ENCODE measurements at places on chromosomes 2 and 18.
A peak's percentile ranks its signal among the peaks of the same experiment; 100 is the strongest.

- DNase-seq: no peak
Observed at GRCh38 chr2:46350029-46350689, 53.0 kb downstream of the EPAS1 start.

GRCh38 chr18:10405014-10405493, 49.4 kb upstream of the APCDD1 start:
- no peak for DNase-seq

DNA sequence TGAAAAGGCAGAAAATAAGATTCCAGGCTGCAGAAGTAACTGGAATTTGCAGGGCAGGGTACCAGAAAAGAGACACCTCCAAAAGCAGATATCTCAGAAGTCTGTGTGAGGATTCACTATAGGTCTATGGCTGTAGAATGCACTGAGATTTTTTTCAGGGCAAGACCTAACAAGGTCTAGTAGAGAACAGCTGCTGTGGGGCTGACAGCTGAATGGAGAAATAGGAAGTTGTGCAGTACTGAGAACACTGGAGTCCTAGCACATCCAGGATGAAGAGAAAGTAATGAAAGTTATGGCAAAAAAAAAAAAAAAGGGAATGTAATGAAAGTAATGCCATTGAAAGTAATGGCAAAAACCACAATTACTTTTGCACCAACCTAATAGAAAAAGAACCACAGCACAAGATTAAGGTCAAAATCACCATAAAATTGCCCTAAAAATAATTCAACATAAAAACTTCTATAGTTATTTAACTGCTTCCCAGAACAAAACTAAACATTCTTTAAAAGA, 57.3 kb downstream of the CPO start:
- no peak for DNase-seq

DNA sequence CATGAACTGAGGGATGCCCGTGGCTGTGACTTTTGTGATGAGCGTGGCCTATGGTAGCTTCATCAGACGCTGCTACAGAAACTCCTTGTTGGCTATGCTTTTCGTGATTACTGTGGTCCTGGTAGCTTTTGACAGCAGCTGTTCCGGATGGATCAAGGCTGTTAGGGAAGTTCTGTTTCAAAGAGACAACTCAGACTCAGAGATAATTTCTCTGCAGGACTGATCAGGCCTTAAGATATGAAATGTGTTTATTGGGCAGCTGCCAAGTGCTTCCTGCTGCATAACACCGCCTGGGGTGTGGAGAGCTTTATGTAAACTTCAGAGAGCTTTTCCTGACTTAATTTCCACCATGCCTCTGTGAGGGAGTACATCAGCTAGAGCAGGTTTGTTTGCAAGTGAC, 243.8 kb downstream of the TSN start:
- DNase-seq: no peak

GRCh38 chr2:202681688-202682205, 47.0 kb downstream of the FAM117B start:
- no peak for DNase-seq

DNA sequence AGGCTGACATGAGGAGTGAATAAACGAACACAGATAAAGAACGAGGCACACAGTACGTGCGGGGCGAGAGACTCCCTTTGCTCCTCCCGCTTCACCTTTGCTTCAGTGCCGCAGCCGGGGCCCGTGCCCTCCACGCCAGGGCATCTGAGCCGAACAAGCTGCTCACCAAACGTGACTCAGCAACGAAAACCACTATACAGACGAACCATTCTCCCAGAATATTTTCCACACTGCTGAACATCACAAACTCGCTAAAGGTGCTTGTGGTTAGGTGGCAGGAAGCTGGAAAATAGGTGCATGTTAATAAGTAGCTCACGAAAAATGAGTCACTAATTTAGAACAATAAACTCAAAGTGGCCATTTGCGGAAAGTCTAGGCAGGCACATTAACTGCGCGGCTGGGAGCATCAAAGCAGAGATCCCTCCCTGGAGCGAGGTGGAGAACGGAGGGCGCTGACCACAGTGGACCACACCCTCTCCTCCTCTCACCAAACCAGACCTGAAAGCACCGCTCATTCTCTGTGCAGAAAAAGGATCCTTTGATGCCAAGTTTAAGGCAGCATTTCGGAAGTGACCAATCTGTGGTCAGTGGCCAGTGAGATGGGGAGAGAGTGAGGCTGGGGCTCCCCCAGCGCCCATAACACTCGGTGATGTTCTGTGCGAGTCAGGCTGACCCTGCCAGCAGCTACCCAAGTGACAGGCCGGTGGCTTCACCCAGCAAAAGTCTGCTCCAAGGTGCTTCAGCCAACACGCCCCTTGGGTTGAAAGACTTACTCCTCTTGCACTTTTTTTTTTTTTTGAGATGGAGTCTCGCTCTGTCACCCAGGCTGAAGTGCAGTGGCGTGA, 153.2 kb downstream of the HDAC4 start:
- DNase-seq: no peak

GRCh38 chr2:3535794-3536681, 16.7 kb upstream of the ADI1 start:
- DNase-seq: no peak

DNA sequence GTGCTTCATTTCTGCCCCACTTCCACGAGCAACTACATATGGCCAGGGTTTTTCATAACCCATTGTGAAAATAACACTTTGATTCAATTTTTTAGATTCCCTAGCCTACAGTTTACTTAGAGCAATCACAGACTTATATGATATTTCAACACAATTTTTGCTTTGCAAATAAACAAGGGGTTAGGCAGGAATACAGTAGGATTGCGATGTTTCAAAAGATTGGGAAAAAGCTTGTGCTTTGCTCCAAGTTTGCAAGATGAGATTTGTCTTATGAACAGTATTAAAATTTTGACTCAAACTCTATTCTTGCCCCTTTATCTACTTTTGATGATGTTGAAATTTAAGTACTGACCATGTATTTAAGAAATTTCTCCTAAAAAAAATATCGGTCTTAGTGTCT, 814.5 kb upstream of the PIK3C3 start:
- no peak for DNase-seq

DNA sequence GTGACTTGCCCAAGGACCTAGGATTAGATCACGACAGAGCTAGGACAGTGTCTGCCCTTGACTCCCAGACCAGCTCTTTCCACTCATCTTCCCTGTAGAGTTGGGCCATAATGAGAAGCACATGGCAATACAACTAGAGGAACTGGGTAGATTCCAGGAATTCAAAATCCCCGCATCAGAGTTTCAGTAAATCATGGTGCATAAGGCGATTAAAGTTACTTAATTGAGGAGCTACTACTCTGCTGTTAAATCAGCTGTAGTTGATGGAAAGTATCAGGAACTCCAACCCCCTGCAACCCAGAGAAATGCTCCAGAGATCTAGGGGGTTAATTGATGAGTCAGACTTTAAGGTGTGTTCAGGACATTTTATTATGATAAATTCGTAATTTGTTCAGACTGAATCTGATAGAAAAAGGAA, 5.7 kb downstream of the ANTXR1 start:
- DNase-seq: no peak

DNA sequence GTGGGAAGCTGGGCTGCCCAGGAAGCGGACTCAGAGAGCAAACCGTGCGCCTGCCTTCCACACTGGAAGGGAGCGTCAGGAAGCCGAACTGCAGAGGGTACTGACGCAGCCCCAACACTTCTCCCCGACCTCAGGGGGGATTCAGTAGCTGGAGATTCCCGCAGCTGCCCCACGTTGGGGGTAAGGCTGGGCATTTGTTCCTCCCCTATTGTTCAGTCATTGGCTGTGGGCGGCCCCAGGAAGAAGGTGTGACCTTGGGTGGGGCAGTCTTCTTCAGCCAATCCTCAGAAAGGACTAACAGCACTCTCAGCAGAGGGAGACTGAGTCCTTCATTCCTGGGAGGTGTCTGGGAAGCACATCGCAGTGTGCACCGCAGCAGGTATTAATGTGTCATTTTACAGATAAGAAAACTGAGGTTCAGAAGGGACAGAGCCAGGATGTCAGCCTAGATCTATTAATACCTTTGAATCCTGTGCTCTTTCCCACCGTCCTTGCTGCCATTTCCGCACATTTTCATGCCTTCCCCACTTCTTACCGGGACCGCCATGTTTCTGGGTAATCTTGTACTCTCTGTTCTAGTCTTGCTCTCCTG, 12.1 kb upstream of the C18orf32 start:
- DNase-seq: no peak

DNA sequence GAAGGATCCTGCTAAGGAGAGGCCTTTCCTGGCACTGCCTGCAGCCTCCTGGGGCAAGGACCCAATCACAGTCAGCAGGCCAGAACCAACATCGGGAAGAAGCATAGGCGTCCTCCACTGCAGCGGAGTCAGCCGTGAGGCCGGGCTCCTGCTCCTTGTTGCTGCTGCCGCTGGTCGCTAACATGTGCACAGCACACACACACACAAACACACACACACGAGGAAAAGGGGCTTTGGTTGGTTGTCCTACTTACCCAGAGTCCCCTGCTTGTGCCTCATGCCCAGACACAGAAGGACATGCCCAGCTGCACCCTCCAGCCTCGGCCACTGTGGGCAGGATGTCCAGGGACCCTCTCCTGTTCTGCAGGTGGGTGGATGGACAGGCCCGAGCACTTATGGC, 209.4 kb downstream of the GLI2 start:
- no peak for DNase-seq

- peak; percentile 99 for DNase-seq
Observed at GRCh38 chr2:11155381-11156035, at the start of gene SLC66A3. Gene SLC66A3, plus strand, starts transcription at chr2:11155467. Its CDS starts 80 bp downstream, at chr2:11155547.

DNA sequence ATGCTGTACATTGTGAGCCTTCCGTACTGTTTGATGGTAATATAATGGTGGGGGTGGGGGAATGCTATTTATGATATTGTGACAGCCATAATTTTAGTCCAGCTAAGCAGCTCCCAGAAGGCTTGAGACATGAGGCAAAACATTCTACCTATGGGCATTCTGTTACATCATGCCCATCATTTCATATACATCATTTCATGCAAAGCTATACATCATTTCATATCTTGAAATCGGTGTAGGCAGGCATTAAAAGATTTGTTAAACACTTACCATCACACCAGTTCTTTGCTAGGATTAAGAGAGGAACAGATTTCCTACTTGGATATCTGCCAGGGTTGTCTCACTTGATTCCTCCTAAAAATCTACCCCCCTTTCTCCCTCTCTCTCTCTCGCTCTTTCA, 84.5 kb downstream of the COL5A2 start:
- DNase-seq: no peak

GRCh38 chr2:170467568-170468422, 247.3 kb upstream of the SP5 start:
- DNase-seq: peak; percentile 71

- no peak for DNase-seq
Observed at GRCh38 chr2:66446941-66447340, 12.0 kb downstream of the MEIS1 start.

DNA sequence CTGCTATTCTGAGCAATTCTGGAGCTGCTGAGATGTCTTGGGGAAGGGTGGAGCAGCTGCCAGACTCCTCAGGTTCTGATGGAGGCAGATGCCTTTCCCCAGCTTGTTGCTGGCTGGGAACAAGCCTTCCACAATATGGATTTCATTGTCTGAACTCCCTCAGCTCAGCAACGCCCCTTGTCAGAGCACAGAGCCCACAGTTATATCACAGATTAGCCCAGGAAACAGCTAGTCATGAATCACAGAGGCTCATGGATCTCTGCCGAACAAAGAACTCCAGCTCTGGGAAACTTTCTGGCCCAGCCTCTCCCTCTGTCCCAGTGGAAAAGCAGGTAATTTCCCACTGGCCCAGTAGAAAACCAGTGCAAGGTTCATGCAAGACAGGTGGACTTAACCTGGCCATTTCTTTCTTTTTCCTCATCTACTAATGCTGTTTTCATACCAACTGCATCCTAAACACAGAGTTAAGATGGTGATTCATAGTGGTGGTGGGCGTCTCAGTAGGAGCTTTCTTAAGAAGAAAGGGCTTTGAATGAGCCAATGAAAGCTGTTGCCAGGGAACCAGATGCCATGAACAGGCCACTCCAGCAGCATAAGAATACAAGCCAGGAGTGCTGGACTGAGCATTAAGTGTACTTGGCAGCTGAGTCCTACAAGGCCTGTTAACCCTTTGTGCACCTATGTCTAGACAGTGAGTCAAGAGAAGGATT, 8.7 kb upstream of the KIAA2012 start:
- no peak for DNase-seq

DNA sequence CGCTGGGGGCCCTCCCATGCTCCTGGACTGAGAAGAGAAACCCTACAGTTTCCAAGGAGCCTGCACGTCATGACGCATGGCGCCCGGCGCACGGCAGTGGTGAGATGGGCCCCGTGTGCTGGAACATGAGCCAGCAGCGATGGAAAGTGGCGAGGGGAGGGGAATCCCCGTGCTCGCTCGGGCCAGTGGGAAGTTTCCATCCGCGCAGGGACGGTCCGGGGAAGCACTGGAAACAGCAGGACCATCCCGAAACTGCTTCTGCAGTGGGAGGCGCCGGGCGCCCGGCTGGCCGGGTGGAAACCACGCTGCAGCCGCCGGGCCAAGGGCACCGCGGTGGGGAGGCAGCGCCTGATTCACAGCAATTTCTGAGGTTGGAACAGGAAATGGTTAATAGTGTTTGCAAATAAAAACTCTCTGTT, 4.9 kb upstream of the PDCD1 start:
- no peak for DNase-seq

GRCh38 chr2:111157798-111158197, 37.1 kb downstream of the BCL2L11 start:
- DNase-seq: no peak

Measured in NCI-H2171 (cell line).